ENCODE measurements at places on chromosomes 7 and 10.
A peak's percentile ranks its signal among the peaks of the same experiment; 100 is the strongest.

DNA sequence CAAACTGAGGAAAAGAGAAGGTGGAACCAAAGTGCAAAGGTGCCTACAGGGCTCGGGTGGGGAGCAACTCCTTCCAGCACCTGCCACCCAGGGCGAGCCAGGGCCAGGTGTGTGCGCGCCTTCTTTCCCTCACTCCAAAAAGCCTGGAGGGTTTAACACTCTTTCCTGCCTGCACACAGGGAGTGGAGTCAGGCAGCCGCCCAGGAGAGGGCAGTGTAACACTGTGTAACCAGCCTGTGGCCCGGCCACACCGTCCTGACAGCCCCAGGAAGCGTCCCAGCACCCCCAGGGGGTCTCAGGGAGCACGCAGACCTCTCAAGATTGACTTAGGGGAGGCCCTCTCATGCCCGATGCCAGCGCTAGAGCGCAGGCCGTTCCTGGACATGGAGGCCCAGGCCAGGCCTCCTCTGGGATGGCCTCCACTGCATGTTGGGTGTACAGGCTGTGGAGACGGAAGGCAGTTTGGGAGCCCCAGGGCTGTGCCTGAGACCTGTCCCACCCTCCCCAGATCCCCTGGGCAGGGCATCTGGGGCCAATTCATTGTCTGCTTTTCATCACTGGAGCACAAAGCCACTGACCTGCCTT, 13.4 kb downstream of the BRI3 start:
- no peak for DNase-seq

GRCh38 chr7:18225067-18225466, 197.4 kb upstream of the PRPS1L1 start:
- DNase-seq: no peak

DNA sequence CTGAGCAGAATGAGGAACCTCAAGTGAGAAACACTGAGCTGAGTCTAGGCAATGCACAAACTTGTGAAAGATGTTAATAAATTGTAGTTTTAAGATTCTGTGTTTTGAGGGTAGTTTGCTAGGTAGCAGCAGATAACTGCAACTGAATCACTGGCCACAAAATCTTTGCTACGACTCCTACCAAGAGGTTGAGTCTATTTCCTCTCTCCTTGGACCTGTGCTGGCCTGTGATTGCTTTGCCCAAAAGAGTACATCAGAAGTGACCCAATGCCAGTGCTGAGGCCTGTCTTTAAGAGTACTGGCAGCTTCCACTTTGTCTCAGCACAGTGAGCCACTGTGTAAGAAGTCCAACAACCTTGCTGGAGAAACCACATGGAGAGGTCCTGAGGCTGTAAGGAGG, 11.9 kb upstream of the TSPAN13 start:
- no peak for DNase-seq

DNA sequence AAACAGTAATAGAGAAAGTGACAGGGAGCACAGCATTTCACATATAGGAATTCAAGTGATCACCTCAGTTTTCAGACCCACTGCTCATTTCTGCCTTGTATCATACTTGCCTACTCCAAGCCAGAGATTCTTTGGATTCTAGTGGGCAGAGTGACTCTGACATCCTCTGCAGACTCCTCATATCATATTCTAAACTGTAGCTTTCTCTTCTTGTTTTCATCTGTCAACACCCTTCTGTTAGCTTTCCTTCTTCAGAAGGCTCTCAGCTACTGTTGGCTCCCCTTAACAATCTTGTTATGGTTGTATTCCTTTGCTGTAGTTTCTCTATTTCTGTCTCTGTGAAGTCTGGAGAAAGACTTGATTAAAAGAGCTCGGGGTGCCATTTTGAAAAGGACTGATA, 120.5 kb downstream of the CTNNA3 start:
- DNase-seq: no peak

GRCh38 chr7:115721293-115722217, 309.0 kb downstream of the TFEC start:
- DNase-seq: no peak

- no peak for DNase-seq
Observed at GRCh38 chr10:119597405-119598186, 832 bp upstream of the TIAL1 start.

- DNase-seq: no peak
Observed at GRCh38 chr7:44292420-44292817, 33.0 kb downstream of the CAMK2B start.

GRCh38 chr10:58189269-58189668, 78.4 kb downstream of the IPMK start:
- no peak for DNase-seq

DNA sequence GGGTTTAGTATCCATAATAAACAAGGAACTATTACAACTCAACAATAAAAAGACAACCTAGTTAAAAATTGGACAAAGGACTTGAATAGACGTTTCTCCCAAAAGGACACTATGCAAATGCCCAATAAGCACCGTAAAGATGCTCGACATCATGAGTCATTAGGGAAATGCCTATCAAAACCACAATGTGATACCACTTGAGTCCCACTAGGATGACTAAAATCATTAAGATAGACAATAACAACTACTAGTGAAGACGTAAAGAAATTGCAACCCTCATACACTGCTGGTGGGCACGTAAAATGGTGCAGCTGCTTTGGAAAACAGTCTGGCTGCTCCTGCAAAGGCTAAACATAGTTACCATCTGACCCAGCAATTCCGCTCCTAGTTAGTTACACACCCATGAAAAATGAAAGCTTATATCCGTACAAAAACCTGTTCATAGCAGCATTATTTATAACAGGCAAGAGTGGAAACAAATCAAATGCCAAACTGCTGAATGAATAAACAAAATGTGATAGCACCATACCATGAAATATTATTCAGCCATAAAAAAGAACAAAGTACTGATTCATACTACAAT, 17.3 kb downstream of the CCDC3 start:
- DNase-seq: no peak

- DNase-seq: peak; percentile 91
Observed at GRCh38 chr10:50605269-50605950, 18.3 kb downstream of the SGMS1 start.

DNA sequence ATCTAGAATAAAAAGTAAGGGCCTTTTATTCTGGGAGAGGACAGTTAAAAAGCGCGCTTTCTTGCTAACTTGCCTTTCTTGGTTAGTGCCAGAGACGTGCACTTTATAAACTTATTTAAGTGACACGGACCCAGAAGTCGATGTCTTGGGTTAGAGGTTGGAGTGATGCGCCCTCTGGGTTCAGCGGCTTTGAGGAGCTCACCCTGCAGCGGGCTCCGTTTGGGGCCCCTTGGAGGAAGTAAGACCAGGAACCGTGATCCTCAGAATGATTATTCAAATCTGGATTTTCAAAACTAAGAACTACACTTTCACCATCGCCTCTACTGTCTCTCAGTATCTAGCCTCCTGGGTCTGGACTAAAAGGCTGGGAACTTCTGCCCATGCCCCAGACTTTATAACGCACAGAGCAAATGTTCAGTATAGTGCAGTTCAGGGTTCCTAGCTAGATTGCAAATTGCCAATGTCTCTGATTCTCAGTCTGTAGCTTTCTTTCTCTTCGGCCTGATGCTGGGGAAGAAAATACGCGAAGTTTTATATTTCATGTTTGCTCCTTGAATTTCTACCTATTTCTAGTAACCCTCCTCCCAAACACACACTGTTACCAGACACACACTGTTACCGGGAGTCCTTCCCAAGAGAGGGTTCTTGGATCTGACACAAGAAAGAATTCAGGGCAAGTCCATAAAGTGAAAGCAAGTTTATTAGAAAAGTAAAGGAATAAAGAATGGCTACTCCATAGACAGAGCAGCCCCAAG, 18.6 kb upstream of the SMO start:
- no peak for DNase-seq

- DNase-seq: no peak
Observed at GRCh38 chr10:69576334-69577011, 3.3 kb upstream of the NEUROG3 start.

DNA sequence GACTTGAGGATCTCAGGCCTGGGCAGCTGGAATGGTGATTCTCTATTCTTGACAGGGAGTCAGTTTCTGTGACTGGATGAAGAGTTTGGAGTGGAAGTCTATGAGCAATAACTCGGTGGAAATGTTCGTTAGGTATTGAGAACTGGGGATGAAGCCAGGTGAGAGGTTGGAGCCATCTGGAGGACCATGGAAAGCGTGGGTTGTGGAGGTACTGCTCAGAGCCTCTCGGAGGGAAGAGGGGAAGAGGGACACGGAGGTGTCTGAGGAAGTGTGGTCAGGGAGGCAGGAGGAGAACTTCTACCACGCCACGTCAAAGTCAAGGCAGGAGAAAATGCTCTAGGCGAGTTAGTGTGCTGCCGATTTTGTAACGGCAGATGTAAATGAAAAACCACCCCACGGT, 430.7 kb downstream of the DPP6 start:
- no peak for DNase-seq

- DNase-seq: no peak
Observed at GRCh38 chr7:1912593-1913465, 242.8 kb downstream of the ELFN1 start.

DNA sequence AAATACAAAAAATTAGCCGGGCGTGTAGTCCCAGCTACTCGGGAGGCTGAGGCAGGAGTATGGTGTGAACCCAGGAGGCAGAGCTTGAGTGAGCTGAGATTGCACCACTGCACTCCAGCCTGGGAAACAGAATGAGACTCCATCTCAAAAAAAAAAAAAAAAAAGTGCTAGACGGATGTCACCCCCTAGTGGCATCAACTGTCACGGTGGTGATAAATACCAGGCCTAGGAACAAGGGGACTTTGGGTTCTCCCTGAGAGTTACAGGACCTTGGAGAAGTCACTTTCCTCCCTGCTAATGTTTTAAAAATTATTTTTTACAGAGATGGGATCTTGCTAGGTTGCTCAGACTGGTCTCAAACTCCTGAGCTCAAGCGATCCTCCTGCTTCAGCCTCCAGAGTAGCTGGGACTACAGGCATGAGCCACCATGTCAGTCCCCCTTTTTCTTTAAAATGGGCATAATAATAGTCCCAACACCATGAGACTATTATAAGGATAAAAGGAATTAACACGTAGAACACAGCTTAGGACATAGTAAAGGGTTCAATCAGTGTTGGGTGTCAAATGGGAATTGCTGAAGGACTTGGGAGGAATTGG, 2.6 kb upstream of the TMEM130 start:
- no peak for DNase-seq

DNA sequence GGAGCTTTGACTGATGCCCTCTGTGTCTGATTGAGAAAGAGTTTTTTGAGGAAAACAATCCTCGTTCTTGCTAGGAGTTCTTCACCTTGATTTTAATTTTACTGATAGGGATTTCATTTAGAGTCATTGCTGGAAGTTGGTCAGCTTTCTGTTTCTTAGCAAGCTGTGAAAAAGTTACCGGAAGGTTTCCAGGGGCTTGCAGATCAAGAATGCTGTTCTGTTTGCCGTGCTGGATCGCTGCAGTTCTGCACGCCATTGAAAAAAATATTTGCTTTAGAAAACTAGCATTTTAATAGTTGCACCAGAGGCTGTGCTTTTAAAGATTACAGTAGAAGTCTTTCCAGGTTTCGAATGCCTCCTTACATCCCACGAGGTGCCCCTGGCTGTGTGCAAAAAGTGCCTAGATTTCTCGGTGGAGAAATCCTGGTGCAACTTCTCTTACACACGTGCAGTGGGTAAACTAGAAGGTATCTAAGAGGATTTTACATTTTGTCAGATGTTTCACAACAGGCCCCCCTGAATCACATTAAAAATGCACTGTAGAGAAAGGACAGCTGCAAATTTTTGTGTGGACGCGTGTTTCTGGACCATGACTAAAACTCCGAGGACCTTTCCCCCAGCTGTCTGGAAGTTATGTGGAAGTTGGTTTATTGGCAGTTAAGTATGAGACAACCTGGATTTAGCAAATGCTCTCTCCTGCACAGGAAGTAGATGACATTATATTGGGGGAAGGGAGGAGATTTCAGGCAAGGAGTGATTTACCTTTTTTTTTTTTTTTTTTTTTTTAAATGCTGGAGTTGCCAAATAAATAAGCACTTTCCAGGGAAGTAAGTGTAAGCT, 5.8 kb downstream of the TCF7L2 start:
- no peak for DNase-seq

GRCh38 chr7:24786306-24786705, 29.0 kb upstream of the GSDME start:
- no peak for DNase-seq

DNA sequence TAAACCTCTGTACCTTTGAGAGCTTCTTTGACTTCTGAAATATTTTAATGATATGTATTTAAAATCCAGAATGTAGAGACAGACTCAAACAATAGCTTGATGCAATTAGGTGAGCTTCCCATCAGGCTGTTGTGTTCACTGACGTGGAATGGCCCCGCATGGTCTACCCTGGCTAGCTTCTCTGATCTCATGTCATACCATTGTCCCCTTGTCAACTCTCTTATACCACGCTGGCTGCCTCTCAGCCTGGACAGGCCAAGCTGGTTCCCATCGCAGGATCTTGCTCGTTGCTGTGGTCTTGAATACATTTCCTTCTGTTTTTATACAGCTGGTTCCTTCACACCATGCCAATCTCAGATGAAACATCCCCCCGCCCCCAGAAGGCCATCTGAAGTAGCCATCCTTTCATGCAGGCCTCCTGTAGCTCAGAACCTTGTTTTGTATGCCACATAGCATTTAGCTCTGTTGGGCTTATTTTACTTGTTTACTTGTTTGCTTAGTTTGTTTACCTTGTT, 84.2 kb downstream of the FANK1 start:
- no peak for DNase-seq

GRCh38 chr10:30825495-30825894, 195.9 kb upstream of the LYZL2 start:
- DNase-seq: no peak

- DNase-seq: peak; percentile 43
Observed at GRCh38 chr10:2978111-2978510, 89.2 kb upstream of the PFKP start.

- peak; percentile 55 for DNase-seq
Observed at GRCh38 chr10:48655411-48656240, 29.0 kb upstream of the WDFY4 start.

DNA sequence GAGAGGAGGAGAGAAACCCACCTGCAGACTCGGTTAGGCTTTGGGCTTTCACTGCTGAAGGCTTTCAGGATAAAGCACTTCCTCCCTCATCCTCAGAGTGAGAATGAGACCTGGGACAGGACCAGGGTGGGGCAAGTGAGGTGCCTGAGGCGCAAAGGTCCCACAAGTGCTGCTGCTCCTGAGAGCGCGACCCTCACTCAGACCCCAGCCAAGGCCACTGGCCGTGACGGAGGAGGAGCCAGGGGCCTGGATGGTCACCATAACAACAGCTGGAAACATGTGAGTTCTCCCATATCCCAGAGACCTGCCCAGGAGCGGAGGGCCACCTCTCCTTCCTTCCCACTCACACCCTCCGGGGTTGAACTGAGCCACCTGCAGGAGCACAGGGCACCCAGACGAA, 46.9 kb upstream of the MKRN1 start:
- DNase-seq: no peak

DNA sequence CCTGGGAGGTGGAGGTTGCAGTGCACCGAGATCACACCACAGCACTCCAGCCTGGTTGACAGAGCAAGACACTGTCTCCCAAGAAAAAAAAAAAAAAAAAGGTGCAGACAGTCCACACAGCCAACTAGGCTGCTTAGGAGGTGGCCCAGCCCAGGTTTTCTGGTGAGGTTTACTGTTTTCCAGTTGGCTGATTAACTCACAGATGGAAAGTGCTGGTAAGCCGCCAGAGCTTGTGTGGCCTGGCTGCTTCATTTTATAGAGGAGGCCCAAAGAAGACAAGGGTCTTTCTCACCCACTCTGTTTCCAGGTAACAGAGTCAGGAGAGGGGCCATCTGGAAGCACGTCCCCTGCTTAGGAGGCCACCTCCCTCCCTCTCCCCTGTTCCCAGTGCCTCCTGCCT, 6.2 kb downstream of the RHBDD2 start:
- no peak for DNase-seq

GRCh38 chr10:103276896-103277712, at the start of gene INA:
Gene INA, plus strand, starts transcription at chr10:103277138. Its CDS starts 74 bp downstream, at chr10:103277212.
- no peak for DNase-seq

Data from retinal pigment epithelial cell (primary cell).